ENCODE measurements at places on chromosomes 12 and 14.
A peak's percentile ranks its signal among the peaks of the same experiment; 100 is the strongest.

DNA sequence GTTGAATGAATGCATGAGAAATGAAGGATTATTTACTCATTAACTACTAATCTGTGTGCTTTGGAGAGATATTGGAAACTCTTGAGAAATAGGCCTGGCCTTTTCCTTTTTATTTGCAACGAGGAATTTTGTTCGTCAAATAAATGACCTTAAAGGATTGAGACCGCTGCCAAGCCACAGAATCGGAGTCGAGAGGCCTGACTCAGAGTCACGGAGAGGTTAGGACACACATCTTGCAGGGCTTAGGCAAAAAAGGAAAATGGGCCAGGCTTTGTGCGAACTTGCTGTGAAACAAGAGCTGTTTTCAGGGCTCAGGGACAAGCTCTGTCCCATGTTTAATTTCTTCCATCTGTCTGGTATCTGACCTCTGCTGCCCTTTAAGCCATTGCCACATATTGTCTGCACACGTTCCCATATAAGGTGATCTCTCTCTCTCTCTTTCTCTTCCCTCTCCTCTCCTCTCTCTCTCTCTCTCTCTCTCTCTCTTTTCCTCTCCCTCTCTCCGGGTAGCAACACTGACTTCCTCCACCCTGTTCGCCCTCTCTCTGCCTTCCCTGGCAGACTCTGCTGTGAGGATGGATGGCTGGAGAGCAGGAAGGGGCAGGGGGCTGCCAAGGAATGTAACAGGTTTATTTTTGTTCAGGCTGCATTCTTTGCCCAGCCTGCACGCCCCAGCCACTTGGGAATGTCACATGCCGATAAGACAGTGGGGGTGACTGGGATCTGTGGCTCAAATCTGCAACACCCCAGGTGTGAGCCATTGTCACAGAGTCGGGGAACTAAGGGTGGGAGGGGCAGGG is 14.9 kb upstream of the IFT81 start:
- peak; percentile 21 for DNase-seq

DNA sequence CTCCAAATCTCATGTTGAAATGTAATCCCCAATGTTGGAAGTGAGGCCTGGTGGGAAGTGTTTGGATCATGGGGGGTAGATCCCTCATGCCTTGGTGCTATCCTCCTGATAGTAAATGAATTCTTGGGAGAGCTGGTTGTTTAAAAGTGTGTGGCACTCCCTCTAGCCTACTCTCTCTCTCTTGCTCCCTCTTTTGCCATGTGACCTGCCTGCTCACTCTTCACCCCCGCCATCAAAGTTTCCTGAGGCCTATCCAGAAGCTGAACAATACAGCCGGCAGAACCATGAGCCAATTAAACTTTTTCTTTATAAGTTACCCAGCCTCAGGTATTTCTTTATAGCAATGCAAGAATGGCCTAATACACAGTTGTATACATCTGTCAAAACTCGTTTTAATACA is 62.5 kb downstream of the BCL2L14 start:
- DNase-seq = no peak

DNA sequence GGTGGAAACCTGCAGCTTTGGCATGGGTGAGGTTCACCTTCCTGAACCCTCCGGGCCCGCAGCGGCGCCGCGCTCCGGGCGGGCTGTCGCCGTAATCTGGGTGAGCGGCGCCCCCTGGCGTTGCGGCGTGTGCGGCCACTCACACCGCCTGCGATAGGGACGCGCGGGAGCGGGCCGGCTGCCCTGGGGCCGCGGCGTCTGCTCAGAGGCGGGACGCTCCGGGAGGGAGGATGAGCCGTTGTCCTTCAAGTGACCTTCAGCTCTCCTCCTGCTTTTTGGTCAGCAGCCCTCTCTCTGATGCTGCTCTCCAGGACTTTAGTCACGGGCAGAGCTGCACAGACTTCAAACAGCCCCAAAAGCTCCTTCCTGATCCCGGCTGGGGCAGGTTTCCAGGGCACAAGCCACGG is 211.7 kb upstream of the FKBP4 start:
- DNase-seq = peak; percentile 0

GRCh38 chr12:12450043-12450471 is 93.2 kb downstream of the BORCS5 start:
- DNase-seq = no peak

DNA sequence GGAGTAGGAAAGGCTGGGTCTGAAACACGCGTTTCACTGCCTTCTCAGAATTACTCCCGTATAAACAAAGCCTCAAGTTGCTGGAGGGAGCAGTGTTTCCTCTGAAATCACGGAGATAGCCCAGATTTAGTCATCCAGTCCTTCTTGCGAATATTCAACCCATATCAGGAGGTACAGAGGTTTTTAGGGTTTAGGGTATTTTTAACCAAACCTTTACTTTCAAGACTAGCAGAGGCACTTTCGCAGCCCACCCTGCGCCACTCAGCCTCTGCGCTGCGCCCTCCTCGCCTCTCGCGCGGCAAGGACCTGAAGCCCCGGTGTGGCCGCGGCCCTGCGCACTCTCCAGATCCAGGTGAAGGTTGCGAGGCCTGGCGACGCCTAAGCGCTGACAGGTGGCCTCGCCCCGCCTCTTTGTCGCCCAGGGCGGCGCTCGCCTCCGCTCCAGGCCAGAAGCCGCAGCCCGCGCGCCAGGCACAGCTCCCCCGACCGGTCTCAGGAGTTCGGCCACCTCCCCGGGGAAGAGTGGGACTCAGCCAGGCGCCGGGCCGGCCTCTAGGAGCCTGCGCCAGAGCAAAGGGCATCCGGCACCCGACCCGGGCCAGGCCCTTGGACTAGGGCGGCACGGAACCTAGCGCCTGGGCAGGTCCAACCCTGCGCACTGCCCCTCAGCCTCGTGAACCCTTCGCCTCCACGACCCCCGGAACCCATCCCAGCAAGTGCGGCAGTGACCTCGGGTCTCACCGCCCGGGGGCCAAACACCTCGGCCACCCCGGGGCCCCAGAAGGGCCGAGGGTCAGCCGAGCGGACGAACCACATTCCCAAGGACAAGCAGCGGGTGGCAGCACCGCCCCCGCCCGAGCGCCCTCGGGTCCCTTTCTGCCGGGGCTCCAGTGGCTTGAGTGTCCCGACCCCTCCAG is 1.8 kb upstream of the SAMD4A start:
- peak; percentile 58 for DNase-seq

DNA sequence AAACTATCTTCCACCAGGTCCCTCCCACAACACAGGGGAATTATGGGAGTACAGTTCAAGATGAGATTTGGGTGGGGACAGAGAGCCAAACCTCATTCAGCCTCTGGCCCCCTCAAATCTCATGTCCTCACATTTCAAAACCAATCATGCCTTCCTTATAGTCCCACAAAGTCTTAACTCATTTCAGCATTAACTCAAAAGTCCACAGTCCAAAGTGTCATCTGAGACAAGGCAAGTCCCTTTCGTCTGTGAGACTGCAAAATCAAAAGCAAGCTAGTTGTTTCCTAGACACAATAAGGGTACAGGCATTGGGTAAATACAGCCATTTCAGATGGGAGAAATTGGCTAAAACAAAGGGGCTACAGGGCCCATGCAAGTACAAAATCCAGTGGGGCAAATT is 147.6 kb downstream of the RAD51B start:
- no peak for DNase-seq

GRCh38 chr12:107326237-107326636 is 232.9 kb upstream of the CRY1 start:
- DNase-seq = no peak

DNA sequence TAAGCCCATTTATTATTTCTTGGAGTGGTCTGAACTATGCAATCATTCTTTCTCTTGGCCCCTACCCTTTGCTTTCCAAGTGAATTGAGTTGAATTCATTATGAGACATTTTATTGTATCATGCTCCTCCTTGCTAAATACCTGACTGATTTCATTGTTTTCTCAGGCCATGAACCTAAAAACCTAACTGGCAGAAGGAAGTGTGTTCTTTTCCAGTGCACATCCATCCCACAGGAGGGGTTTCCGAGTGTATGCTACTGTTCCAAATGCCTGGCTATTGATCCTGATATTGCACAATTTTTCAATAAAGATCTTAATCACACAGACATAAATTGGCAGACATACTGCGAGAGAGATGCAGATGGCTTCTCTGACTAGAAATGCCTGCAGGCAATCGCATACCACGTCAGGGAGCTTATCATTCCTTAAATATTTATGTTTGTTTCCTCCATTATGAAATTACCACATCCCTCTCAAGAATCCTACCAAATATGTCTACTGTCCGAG is 162.2 kb upstream of the EGLN3 start:
- DNase-seq = peak; percentile 21

- no peak for DNase-seq
These were observed 1.2 kb downstream of the UNC119B start for GRCh38 chr12:120711411-120711810.

GRCh38 chr12:129844662-129845220 is 59.1 kb downstream of the TMEM132D start:
- DNase-seq = peak; percentile 54

GRCh38 chr12:48717252-48717695 is 767 bp upstream of the CCNT1 start:
- no peak for DNase-seq

DNA sequence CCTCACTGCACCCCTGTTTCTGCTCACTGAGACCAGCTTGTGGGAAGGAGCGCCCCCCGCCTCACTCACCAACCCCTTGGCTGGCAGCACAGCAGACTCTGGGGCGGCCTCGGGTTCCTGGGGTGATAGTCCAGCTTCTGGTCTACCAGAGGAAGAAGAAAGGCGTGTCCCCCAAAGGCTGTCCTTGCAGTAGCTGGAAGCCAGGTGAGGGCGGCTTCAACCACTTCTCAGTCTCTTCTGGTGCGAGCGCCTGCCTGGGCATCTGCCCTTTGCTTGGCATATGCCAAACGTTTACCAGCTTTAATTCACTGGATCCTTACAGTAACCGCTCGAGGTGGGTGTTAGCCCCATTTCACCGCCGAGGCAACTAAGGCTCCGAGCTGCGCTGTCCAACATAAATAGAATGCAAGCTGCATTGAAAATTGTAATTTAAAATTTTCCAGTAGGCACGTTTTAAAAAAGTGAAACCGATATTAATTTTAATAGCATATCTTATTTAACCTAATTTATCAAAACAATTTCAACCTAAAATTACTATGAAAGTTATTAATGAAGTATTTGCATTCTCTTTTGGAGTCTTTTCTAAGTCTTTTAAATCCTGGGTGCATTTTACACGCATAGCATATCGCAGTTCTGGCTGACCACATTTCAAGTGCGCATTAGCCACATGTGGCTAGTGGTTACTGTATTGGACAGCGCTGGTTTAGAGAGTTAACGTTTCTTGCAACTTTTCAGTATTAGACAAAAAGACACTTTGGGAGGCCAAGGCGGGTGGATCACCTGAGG is 872 bp downstream of the FAM177A1 start:
- DNase-seq = peak; percentile 31

DNA sequence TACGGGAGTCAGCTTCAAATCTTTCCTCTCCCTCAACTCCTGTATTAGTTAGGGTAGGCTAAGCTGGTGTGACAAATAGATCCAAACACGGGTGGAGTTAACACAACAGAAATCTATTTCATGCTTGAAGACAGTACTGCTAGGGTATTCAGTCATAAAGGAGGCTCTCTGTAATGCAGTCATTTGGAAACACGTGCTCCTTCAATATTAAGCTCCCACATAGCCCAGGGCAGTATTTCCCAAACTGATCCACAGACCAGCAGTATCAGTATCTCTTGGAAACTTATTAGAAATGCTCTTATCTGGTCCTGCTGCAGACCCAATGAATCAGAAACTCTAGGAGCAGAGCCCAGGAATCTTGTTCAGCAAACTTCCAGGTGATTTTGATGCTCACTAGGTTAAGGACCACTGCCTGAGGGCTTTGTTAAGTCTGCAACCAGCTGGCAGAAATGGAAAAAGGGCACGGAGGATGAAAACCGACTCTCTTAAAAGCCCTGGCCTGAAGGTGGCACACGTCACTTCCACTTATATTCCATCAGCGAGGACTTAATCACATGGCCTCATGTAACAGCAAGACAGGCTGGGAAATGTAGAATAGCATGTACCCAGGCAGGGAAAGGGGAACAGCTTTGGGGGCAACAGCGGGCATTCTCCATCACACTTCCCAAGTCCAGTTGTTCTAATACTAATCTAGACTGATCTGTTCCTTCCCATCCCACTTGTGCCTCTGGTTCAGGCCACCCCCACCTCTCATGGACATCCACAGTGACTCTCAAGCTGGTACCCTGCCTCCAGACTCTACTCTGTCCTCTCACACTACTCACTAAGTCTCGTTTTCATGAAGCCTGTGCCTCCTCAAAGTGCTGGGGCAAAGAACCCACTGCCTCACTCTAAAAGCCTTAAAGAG is 38.2 kb upstream of the RIC8B start:
- no peak for DNase-seq

DNA sequence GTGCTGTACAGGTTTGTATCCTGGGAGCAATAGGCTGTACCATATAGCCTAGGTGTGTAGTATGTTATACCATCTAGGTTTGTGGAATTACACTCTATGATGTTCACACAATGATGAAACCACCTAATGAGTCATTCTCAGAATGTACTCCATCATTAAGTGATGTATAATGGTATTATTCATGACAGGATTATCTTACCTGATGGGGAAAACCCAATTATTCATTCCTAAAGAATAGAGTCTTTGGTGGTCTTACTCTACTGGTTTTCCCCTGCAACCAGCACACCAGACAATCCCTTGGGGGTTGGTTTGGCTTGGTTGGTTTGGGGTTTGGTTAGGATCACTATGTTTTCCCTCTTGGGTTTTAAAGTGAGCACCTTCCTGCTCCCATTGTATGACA is 12.6 kb upstream of the OR10P1 start:
- peak; percentile 24 for DNase-seq

DNA sequence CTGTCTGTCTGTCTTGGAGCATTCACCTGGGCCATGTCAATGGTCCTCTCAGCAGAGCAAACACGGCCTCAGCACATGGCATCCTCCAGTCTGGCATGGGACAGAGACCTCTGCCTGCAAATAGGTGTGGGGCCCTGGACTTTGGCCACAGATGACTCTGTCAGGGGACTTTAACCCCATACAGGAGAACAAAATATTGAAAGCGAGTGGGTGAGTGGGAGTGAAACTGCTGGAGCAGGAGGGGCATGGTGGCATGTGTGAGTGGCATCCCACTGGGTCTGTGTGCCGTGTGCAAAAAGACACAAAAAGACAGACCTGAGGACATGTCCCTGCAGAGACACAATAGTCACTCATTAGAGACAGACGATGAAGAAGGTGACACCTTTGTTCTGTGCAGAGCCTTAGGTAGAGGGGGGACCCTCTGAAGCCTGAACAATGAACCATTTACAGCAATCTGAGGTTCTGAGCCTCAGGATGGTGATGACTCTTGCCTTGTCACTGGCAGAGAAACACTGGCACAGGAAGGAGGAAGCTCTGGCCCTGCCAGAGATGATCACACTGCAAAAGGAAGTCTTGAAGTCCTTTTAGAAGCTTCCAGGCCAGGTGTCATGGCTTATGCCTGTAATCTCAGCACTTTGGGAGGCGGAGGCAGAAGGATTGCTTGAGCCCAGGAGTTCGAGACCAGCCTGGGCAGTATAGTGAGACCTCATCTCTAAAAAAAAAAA is 7.5 kb downstream of the LAG3 start:
- DNase-seq = no peak

All from kidney glomerular epithelial cell (primary cell).